Gastrocnemius medialis (tissue), 4 donors: ENCODE measurements at places on chromosomes 7 and 10. TPM values are rescaled to one million over a fixed set of nuclear protein-coding genes. Genes with fewer than 3 reads are reported as not detected.

HMX2 gene
- not detected for total RNA-seq

ABCB1 gene
- 0.56 TPM for total RNA-seq

ETV1 gene
- 1.0 TPM for total RNA-seq

HIP1 gene
- 7.9 TPM for total RNA-seq

GRCh38 chr7:135349746-135350145 lies 116.1 kb downstream of the STRA8 start:
- H3K36me3 ChIP-seq = no peaks in the 10 kb centered on the region
- H3K4me1 ChIP-seq = no peaks in the 10 kb centered on the region
- DNase-seq = no peak
- H3K27me3 ChIP-seq = no peaks in the 10 kb centered on the region

- DNase-seq = no peak
- no peaks in the 10 kb centered on the region for H3K4me1 ChIP-seq
- H3K27me3 ChIP-seq = no peaks in the 10 kb centered on the region
- H3K27ac ChIP-seq = no peak overlapping the region
Measured at GRCh38 chr7:149050941-149051340, 22.6 kb upstream of the PDIA4 start.
